Right cardiac atrium (tissue), 5 donors: ENCODE measurements at places on chromosomes 6 and 20. TPM values are rescaled to one million over a fixed set of nuclear protein-coding genes. Genes with fewer than 3 reads are reported as not detected.

VWA7 gene
- 3.2 TPM for polyA plus RNA-seq

SNX21 gene
- polyA plus RNA-seq = 23.5 TPM

GATA5 gene
- polyA plus RNA-seq = 1.5 TPM

C6orf58 gene
- not detected for polyA plus RNA-seq

HCK gene
- 2.2 TPM for polyA plus RNA-seq

OR2H2 gene
- polyA plus RNA-seq = not detected

C6orf141 gene
- 0.72 TPM for polyA plus RNA-seq
